ENCODE measurements at places on chromosomes 6 and 20.

DNA sequence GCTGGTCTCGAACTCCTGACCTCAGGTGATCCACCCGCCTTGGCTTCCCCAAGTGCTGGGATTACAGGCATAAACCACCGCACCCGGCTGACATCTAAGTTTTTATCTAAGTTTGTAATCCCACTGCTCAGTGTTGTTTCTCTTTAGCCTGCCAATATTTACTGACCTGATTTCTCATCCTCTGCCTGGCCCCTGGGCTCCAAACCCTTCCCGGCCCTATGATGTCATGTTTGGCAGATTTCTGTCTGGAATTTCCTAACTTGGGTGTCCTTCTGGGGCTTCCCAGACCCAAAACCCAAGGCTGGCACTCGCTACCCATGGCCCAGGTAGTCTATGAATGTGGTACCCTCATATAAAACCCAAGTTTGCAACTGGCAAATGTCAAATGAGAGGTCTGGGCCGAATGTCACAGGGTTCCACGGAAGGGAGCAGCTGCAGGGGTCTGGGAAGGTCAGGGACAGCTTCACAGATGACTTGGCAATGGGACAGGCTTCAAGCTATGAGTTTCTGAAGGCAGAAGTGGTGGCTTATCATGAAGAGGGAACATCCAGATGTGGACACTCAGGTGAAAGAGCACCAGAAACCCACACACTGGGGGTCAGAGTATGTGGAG is 54.9 kb downstream of the TMEM170B start:
- DNase-seq = no peak

DNA sequence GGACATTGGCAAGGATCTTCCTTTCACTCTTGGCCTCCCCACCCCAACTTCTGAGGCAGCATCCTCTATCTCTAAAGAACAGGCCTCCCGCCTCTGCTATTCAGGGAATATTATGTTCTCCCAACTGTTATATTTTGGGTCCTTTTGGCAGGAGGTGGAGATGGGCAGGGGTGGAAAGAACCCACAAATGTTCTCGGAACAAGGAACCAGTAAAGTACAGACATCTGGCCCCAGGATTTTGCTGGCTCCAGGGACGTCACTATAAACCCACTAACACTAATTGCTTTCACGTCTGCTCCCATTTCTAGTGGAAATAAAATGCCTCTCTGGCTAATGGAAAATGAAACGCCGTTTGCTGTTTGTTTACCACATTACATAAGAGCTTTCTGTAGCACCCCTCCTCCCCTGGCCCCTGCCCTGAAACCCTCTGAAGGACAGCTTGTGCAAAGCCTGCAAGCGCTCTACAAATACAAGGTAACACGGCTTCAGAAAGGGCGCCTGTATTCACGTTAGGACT is 77.7 kb upstream of the TBC1D7 start:
- no peak for DNase-seq

GRCh38 chr20:45842169-45842812 is 8.7 kb downstream of the SNX21 start:
- DNase-seq = no peak

- no peak for DNase-seq
Observed at GRCh38 chr6:30767944-30768301, 23.6 kb upstream of the IER3 start.

DNA sequence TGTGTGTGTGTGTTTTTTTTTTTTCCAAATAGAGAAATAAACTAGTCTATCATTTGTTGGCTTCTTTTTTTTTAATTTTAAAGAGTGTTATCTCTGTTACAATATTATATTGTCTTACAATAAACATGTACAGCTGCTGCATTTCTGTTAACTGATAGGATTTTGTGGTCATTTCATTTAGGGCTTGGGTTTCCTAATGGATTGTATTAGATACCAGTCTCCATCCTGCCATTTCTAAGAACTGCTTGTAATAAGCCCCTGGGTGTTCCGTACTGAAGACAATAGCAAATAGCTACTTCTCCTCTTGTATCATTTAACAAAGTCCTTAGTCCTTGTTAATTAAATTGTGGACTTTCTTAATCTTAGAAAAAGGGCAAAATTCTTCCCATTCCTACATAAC is 45.7 kb downstream of the SOBP start:
- no peak for DNase-seq

- no peak for DNase-seq
Observed at GRCh38 chr6:73665686-73666319, 12.0 kb upstream of the SLC17A5 start.

DNA sequence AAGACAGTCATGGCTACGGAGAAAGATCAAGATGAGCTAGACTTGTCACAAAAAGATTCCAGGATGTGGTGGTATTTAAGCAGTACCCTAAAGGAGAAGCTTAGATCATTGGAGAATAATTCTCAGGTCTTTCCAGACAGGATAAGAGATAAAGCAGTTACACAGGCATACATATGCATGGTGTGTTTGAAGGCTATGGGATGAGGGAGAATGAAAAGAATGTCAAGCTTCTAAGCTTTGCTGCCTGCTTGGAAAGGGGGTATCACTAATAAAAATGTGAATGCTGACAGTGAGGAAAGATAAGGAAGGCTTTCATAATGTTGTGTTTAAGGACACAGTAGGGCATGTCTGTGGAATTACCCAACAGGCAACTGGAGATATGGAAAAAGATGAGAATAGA is 28.1 kb downstream of the RWDD2A start:
- no peak for DNase-seq

DNA sequence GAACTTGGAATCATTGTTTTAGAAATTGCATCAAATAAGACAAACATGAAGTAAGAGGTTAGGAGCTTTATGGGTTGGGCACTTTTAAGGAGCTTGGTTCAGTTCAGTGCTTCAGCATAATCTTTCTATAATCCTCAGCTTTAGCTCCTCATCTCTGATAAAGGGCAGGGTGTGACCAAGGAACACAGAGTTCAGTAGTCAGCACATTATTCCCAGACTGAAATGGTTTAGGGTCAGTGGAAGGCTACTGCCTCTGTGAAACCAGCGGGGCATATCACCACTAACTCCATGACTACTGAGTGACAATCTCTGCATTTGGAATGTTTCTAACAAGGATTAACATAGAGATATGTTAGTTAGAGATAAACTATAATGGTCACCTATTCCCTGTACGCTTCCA is 36.9 kb downstream of the CRYBG1 start:
- DNase-seq = no peak

GRCh38 chr20:53679597-53680309 is 86.1 kb upstream of the ZNF217 start:
- no peak for DNase-seq

DNA sequence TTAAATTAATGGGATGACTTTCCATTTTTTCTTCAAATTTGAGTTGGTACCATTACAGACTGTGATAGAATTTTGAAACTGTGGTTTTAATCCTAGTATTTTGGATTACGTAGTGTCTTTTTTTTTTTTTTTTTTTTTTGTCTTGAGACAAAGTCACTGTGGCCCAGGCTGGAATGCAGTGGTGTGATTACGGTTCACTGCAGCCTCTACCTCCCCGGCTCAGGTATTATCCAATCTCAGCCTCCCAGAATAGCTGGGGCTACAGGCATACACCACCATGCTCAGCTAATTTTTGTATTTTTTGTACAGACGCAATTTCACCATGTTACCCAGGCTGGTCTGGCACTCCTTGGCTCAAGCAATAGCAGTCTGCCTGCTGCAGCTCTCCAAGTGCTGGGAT is 87.1 kb downstream of the SOX4 start:
- DNase-seq = no peak

DNA sequence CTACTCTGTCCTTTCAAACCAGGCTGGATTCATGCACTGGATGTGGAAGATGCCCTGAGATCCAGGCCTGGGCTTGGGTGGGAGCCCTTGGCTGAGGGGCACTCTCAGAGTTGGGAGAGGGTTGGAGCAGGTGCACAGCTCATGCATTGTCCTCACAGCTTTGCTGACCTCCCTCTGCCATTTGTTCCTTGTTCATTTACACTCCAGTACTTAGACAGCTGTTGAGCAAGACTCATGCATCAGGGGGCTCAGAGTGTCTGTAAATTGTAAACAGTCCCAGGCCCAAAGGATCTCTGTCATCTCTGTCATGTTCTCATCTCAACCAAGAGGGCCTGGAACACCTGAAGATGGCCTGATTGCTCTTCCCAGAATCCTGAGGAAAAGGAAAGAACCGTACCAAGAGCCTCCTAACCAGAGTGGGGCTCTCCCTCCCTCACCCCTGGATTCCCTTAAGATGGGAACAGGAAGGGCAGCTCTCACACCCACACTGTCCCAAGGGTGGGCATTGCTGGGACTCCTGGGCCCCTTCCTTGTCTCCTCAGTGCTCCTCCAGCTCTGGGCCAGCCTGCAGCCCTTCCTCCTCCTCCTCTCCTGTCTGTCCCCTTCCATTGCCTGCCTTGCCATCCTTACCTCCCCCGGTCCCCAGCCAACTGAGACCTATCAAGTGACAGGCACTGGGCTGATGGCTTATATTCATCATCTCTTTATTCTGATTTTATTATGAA is 132.9 kb downstream of the FOXO3 start:
- DNase-seq = no peak
